ENCODE measurements at places on chromosomes 13 and 19. TPM values are rescaled to one million over a fixed set of nuclear protein-coding genes. Genes with fewer than 3 reads are reported as not detected.

RGS9BP gene
- total RNA-seq = 0.39 TPM

DNA sequence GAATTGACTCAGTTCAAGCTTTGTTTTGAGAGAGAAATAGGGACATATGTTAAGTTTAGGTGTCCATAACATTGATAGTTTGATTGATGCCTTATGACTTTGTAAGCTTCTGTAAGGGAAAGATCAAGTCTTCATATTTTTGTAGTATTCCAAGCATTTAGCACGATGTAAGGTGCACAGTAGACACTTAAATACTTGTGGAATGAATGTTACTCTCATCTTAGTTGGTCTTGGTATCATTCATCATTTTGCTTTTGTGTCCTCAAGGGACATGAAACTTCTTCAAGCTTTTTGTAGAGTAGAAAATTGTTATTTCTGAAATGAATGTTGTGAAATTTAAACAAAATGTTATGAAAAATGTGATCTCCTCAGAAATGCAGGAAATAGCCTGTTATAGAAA is 10.1 kb downstream of the TDRD3 start:
- H3K4me1 ChIP-seq = peaks cover 17% of the 10 kb centered on the region
- no peak for DNase-seq
- no peaks in the 10 kb centered on the region for H3K36me3 ChIP-seq
- H3K4me3 ChIP-seq = no peak overlapping the region
- H3K27ac ChIP-seq = no peak overlapping the region

DNA sequence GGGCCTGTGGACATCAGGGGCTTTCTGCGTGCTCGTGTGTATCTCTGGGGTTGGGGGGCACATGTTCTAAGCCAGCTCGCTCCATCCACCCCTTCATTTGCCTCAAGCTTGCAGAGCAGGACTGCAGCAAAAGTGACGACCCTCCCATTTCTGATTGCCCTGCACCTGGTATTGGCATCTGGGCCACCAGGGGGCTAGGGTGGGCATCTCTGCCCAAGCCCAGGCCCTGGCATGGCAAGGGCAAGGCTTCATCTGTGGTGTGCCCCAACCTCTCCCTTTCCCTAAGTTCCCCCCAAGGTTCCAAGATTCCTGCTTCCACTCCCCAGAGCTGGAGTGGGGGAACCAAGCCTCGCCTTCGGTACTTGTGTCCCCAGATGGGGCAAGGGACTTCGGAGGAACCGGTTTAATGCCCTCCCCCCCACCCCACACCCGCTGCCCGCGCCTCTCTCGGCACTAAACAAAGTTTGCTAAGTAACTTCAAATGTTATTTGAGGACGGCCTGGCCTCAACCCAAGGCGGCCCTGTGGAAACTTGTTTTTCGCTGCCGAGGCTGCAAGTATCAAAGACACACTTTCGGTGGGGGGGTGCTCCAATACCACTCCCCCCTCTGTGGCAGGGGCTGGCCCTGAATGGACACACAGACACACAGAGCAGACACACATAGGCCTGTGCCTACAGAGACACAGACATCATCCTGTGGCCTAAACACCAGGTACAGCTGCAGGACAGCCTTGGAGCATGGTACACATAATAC is 12.2 kb downstream of the NFIX start:
- H3K4me3 ChIP-seq = no peak overlapping the region
- DNase-seq = no peak
- H3K27me3 ChIP-seq = no peaks in the 10 kb centered on the region
- no peak overlapping the region for H3K27ac ChIP-seq

- no peaks in the 10 kb centered on the region for H3K4me1 ChIP-seq
- no peak overlapping the region for H3K4me3 ChIP-seq
- no peak overlapping the region for H3K27ac ChIP-seq
- H3K27me3 ChIP-seq = peaks cover under 1% of the 10 kb centered on the region
Observed at GRCh38 chr13:49840266-49840665, 47.8 kb upstream of the KPNA3 start.

DNA sequence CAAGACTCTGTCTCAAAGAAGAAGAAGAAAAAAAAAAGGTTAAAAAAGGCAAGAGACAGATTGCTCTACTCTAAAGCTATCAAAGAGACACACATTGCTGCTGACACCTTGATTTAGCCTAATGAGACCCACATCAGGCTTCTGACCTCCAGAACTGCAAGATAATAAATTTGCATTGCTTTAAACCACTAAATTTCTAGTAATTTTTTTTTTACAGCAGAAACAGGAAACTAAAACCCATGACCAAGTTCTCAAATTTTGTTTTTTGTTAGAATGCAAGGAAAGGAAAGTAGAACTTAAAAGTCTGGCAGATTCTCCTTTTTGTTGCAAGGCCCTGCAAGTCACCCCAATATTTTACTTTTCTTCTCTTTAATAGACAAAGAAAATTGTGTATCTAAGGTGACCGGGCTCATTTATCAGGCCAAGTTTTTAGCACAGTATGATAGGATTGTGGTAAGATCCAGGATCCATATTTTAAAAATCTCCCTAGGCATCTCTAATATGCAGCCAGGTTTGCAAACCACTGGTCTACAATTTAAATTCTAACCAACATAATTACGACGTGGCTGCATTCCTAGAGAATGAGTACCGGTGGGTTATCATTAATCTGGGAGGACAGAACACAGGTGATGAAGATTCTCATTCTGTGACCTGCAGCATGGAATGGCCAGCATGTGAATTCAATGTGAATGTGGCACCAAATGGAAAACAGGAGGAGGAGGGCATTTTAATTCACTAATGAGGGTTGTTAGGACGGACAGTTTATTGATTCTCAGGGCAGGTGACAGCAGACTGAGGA is 56.7 kb upstream of the MED4 start:
- no peaks in the 10 kb centered on the region for H3K36me3 ChIP-seq
- H3K4me3 ChIP-seq = peak overlapping the region; percentile 54
- H3K27ac ChIP-seq = peak overlapping the region; percentile 68
